ENCODE measurements at places on chromosomes 1 and 21.

DNA sequence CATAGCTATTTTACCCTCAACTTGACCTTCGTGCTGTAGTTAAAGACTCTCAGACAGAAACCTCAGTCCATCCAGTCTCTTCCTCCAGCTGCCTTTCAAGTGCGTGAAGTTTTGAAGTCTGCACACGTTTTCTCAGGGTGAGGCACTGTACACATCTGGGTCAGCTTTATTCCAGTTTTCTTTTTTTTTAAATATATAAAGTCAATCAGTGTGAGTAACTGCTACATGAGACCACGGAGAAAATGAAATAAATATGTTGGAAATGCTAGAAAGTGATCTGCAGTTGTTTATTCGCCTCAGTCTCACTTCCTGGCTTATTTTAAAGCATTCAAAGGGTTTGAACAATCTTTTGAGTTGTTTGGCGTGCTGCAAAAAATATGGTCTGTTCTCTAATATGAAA is 135.7 kb downstream of the ROR1 start:
- no peak for DNase-seq

DNA sequence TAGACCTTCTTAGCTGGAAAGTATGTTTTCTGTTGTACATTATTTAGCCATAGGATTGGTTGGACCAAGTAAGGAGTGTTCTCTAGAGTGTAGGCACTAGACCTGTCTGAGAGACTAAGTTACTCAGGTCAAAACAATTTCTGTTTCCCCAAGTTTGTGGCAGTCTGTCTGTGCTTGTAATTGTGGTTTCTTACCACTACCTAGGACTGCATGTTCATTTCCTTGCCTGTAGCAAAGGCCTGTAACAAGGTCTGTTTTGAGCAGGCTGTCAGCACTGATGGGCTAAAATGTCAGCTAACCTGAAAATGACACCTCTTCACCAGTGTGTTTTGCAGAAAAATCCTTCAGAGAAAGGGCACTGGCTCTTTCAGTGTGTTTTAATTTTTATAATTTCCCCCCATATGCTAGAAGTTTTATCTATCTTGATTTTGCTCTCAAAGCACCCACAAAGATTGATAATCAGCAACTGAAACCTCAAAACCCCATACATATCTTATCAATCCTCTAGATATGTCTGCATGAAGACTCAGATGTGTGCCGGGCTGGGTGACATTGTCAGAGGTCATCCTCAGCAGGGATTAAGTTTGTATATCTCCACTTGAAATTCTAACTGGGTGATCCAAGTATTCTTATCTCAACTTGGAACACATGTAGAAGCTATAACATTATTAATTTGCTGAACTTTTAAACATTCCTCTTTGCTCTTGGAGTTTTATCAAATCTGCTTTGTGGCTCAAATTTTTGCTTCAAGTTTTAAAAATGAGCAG is 50.7 kb upstream of the ST6GALNAC3 start:
- peak; percentile 79 for DNase-seq

DNA sequence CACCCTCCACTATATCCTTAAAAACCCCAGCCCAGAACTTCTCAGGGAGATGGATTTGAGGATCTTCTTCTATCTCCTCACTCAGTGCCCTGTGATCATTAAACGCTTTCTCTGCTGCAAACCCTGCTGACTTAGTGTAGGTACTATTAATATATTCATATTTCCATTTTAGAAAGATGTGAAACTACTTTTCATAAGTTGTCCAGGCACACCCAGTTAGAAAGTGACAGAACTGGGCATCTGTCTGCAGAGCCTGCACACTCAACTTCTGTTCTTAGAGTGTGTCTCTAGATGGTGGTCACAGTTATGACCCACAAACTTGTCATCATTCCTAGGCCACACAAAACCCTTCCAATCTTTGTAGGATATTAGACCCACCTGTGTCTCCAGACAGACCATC is 55.0 kb downstream of the FCRL5 start:
- DNase-seq: no peak

GRCh38 chr1:22364764-22365163 is 86.9 kb upstream of the ZBTB40 start:
- no peak for DNase-seq

- DNase-seq: no peak
These were observed 223.3 kb downstream of the GPATCH2 start for GRCh38 chr1:217407534-217408001.

DNA sequence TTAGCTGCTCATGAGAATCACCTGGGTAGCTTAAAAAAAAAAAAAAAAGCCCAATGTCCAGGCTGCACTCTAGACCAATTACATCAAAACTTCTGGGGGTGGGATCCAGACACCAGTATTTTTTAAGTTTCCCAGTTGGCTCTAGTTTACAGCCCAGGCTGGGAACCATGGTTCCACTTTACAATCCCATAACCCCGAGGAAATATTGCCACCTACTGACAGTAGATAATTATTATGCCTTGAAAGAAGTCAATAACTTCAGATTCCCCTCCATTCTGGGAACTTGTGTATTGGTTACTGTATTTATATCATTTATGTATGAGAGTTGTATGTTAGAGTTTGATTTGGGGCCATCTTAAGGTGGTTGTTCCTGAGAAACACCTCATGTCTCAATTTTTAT is 100.2 kb downstream of the SPATA46 start:
- no peak for DNase-seq

- no peak for DNase-seq
These were observed 13.0 kb upstream of the SERINC2 start for GRCh38 chr1:31399976-31400375.

GRCh38 chr1:32286763-32287162 is 5.1 kb upstream of the HDAC1 start:
- no peak for DNase-seq

GRCh38 chr1:230073371-230074035 is 6.5 kb downstream of the GALNT2 start:
- no peak for DNase-seq

DNA sequence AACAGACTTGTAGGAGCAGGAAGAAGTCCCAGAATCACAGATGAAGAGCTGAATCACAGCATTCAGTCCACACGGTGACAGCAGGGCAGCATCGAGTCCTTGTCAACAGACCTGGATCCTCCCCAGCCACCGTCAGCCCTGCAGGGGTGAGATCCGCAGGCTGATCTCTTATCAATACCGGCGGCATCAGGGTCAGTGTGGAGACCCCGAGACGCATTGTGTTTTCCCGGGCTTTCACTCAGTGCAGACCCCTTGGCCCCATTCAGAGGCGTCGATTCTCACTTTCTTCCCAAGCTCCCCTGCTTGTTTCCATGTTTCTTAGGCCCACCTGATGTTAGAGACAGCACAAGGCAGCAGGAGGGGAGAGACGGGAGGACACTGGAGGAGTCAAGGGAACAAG is 609.6 kb downstream of the PTPRU start:
- DNase-seq: no peak

DNA sequence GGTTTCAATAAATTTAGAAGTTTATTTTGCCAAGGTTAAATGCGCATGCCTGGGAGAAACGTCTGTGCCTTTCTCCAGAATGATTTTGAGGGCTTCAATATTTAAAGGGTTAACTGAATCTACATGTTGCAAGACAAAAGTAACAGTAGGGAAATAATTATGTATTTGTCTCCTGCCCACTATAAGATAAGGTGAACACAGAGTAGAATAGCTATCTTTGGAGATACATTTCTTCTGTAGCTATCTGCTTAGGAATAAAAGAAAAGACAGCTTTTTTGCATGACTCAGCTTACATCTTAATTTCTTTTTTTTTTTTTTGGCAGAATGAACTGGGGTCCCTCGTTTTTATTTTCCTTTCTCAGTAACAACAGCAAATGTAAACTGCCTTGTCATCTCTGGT is 1351.6 kb downstream of the AMY1C start:
- DNase-seq: no peak

GRCh38 chr1:180239145-180240096 is 9.4 kb downstream of the LHX4 start:
- DNase-seq: no peak

GRCh38 chr1:89191314-89191713 is 7.4 kb downstream of the GBP4 start:
- no peak for DNase-seq

- DNase-seq: no peak
These were observed 26.2 kb upstream of the ZBTB21 start for GRCh38 chr21:42036313-42036712.

GRCh38 chr1:115712911-115713609 is 55.5 kb downstream of the CASQ2 start:
- no peak for DNase-seq

DNA sequence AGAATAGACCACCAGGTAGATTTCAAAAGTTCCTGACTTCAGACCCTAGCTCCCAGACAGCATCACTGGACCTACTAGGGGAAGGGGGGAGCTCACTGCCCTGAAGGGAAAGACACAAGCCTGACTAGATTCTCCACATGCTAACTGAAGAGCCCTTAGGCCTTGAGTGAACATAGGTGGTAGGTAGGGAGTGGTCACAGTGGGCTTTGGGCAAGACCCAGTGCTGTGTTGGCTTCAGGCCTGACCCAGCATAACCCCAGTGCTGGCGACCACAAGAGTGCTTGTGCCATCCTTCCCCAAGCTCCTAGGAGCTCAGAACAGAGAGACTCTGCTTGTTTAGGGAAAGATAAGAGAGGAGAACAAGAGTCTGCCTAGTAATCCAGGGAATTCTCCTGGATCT is 51.1 kb upstream of the ACADM start:
- no peak for DNase-seq

DNA sequence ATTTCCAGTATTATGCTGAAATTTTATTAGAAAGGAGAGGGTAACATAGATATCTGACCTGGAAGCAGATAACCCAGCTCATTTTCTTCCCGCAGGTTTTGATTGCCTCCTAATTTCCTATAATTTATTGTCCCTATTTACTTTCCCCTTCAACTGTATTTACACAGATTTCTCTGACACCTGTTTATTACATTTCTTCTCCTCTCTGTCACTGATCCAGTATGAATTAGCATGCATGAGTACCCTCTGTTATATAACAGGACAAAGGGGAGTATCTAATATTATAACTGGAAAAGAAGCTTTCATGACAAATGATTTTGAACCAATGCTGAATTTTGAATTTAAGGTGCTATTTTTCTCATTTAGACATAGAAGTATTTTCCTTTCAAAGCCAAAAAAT is 37.4 kb downstream of the DENND1B start:
- DNase-seq: no peak

DNA sequence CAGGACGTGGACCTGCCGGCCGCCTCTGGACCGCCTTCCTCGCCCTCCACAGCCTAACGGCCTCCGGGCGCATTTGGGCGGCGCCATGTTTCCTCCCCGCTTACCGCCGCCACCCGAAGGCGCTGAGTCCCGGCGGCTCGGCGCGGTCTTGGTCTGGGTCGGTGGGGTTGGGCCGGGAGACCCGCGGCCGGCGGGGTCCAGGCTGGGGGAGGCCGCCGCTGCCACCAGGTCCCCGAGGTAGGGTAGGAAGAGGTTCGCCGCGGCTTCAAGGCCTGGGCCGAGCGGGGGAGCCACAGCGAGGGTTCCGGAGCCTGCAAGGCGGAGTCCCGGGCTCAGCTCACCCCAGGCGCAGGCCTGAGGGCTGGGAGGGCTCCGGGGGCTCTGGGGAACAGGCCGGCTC is 5.5 kb downstream of the OR2C3 start:
- DNase-seq: no peak

DNA sequence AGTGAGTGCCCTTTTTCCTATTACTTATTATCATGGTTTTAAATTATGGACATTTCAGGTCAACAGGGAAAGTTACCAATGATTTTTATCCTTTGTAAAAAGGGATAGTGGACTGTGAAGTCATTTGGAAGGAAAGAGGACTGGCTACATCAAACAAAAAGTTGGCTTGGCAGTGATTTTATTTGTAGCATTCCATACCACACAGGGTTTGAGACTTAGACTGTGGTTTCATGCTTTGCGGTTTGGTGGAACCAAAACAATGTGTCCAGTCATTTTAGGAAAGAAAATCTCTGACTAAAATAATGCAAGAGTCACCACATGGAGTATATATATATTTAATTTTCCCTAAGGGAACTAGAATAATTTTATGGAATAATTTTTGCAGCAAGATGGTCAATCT is 239.5 kb downstream of the HMCN1 start:
- no peak for DNase-seq

GRCh38 chr1:160046494-160047110 is 14.8 kb upstream of the PIGM start:
- no peak for DNase-seq

DNA sequence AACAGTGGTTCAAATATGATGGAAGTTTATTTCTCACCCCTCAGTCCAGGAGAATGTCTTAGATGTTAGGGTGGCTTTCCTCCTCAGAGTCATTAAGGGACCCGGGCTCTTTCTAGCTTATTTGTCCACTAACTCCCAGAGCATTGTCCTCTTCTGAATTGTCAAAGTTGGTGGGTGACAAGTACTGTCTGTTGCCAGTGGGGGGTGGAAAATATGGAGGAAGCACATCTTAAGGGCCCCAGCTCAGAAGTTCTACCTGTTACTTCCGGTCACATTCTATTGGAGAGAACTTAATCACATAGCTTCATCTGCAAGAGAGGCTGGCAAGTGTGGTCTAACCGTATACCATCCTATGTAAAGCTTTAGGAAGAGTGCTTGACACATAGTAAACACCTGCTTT is 7.1 kb downstream of the CLIC4 start:
- DNase-seq: no peak

DNA sequence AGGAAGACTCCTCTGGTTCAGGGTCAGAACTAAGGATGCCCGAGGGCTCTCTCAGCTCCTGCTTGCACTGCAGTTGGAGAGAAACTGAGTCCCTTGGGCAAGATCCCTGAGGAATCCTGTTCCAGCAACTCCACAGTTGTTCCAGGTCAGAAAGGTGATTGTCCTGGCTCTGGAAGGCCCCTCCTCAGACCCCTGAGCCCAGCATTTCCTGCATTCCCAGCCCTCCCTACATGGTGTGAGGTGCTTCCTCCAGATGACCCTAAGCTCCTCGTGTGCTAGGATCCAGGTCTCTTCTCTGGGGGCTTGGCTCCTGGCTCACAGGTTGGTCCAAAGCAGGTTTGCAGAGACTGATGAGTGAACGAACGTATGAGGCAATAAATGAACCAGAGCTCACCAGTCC is 11.5 kb downstream of the LDLRAD1 start:
- no peak for DNase-seq
